ENCODE measurements at places on chromosomes 16 and 17.

- no peak for DNase-seq
These were observed 93.8 kb downstream of the GRIN2A start for GRCh38 chr16:10088380-10088793.

DNA sequence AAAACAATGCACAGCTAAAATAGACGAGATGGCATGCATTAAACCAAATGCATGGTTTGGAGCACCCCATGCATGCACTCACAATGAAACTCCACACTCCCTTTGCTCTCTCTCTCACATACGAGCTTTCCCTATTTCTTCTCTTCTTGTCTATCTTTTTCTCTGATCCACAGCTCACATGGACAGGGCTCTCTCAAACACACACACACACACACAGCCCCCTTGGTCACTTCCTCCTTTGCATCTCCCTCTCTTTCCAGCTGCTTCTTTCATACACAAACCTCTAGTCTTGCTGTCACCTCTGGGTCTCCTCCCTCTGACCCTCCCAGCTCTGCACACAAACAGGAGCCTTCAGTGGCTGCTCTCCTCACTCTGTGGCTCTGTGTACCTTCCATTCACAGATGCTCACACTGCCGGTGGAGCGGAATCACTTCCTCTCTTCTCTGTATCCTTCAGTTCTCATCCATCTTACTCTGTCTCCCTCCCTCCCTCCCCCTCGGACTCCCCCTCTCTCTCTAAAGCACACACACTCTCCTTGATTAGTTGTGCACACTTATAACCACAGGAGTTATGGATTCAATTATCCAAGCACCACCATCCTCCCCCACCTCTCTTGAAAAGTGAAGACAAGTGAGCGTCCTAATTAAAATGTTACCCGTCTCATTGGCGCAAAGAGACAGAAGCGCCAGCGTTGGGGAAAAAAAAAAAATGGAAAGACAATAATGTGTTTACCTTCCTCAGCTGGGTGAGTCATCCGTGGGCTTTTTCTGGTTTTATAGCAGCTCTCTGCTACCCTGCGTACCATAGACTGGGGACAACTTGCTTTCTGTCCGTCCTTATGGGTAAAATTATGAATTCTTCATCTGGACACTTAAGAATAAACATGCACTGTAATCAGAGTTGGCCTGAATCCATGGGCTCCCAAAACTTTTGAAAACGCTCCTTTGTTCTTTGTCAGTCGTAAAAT, 90.8 kb downstream of the SHISA6 start:
- no peak for DNase-seq

GRCh38 chr17:57004944-57005579, 27.1 kb downstream of the SCPEP1 start:
- DNase-seq, result peak; percentile 39

- DNase-seq, result no peak
These were observed 6.9 kb downstream of the CAMKK1 start for GRCh38 chr17:3885970-3886369.

DNA sequence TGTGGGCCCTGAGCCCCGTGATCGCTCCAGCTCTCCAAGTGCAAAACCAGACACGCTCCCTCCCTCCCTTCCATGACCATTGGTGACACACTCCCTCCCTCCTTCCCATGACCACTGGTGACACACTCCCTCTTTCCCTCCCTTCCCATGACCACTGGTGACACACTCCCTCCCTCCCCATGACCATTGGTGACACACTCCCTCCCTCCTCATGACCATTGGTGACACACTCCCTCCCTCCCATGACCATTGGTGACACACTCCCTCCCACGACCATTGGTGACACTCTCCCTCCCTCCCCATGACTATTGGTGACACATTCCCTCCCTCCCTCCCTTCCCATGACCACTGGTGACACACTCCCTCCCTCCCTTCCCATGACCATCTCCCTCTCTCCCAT, 56.3 kb downstream of the LMF1 start:
- no peak for DNase-seq

DNA sequence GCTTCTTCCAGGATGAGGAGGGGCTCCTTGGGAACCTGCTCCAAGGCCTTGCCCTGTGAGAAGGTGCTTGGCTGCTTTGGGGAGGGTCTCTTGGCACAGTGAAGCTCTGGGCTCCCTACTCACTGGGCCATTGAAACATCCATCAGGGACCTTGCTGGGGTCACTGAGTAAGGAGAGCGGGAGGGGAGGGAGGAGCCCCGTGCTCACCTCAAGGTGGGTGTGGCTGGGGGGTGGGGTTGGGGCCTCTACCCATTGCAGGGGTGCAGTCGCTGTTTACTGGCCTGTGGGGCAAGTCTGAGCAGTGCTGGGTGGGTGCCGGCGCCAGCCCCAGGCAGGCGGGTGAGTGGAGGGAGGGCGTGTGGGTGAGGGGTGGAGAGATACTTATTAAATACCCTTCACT, 9.9 kb downstream of the TNS4 start:
- DNase-seq, result no peak

- DNase-seq, result no peak
These were observed 9.9 kb downstream of the ABR start for GRCh38 chr17:1169929-1170312.

- no peak for DNase-seq
These were observed 107.2 kb upstream of the NETO2 start for GRCh38 chr16:47250983-47251382.

DNA sequence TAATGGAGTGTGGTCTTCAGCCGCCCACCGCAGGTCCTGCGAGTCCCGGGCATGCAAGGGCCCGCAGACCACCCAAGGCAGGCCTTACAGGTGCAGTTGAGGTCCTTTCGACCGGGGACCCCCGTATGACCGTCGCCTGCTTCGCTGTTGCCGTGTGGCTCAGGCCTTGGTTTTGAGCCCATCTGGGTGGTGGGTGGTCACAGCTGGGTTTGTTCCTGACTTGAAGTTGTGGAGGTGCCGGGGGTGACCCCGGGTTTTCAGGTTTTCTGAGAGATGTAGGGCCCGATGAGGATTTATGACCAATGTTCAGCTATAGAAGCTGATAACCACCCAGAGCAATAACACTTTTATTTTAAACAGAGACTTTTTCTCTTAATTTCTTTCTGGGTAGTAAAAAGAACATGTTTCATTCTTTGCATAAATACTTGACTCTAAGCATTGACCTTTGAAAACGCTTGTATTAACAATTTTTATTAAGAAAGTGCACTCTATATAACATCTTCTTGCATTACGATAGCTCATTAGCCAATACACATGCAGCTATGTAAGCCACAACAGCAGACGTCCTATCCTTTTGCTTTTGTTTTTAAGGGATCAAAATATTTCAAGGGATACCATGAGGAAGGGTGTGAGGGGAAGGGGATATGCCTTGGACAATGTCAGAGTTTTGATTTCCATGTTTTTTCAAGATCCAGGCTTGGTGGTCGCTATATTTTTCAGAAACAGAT, 1.9 kb downstream of the FOXL1 start:
- no peak for DNase-seq

- no peak for DNase-seq
These were observed 82.8 kb downstream of the SKAP1 start for GRCh38 chr17:48347177-48347576.

- no peak for DNase-seq
These were observed 23.9 kb downstream of the SGSM2 start for GRCh38 chr17:2361010-2361760.

DNA sequence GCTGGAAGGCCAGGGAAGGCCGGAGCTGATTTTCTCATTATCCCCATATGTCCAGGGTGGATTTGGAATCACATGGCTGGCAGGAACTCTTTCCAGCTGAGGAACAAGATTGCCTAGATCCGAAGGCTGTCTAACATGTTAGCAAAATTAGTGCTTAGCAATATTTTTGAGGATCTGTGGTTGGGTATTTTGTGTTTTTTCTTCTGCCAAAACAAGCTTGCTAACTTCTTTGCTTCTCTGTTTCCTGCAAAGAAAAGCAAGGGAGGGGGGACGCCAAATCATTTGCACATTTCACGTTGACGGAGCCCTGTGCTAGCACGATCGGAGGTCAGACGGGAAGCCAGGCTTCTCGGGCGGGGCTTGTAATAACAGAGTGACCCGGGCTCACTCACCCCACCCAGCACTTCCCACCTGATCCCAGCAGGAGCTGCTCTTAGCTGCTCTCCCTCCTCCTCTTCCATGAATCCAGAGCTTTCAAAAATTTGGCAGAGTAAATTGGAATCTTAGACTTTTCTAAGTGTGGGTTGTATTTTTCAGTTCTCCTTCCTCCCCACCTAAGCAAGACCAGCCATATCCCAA, 33.3 kb upstream of the FOXF1 start:
- DNase-seq, result no peak

DNA sequence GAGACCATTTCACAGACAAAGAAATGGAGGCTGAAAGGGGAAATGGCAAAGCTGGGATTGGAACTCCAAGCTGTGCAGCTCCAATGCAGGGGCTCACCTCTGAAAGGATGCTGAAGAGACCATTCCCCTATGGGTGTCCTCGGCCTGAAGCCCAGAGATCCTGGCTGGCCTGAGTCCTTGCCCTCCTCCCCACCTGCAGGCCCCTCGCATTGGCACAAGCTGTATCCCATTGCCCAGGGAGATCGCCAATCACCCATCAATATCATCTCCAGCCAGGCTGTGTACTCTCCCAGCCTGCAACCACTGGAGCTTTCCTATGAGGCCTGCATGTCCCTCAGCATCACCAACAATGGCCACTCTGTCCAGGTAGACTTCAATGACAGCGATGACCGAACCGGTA, 2.6 kb downstream of the CA7 start:
- DNase-seq, result no peak

DNA sequence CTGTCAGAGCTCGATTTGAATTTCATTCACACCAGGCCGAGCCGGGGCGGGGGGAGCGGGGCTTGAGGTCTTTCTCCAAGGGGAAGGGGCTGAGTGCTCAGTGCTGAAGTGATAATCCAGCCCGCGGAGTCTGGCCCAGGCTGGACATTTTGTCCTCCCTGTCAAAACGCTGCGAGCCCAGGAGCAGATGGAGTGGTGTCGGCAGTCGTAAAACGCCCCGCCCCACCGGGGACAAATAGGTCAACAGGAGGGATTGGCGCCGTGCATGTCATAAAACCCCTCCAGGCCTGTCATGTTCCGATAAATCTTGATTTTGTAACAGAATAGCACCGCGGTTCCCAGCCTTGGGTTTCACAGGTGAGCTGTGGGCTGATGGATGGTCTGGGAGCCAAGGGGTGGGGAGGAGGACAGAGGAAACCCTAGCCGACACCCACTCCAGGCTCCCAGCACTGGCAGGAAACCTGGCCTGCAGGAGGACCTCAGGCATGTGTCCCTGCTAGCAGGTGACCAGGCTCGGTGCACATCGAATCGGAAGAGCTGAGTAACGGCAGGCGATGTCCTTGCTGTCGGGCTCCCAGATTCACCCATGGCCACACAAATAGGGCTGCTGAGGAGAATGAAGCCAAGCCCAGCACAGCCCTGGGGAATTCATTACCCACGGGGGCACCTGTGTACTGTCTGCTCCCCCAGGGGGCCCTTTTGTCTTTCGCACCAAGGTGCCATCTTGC, 341.4 kb downstream of the FOXL1 start:
- no peak for DNase-seq

GRCh38 chr17:66963909-66964771, at the start of gene CACNG4:
Gene CACNG4, plus strand, starts transcription at chr17:66964707. Its CDS starts 205 bp downstream, at chr17:66964912.
- no peak for DNase-seq

DNA sequence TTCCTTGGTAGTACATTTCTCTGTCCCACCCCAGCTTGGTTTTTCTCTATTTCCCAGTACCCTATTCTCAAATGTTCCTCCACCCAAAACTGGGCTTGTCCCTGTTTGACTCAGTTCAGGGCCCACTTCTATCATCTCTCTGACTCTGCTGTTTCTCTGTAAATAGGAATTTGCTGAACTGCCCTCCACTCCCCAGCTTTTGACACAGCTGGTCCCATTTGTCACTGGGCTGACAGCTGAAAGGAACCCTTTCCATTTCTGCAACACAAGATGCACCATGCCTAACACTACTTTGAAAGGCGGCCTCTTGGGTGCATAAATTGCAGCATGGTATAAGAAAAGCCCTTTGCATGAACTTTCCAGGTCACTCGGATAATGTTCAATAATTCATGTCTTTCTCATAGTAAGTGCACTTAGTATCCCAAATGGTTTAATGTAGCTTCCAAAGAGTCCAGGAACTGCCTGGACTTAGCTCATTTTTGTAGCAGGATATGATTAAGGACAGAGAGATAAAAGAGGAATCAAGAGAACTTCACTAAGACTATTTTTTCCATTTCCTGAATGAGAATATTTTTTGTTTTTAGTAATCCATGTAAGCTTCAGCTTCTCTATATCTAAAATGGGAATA, 256.7 kb downstream of the CDH11 start:
- no peak for DNase-seq

DNA sequence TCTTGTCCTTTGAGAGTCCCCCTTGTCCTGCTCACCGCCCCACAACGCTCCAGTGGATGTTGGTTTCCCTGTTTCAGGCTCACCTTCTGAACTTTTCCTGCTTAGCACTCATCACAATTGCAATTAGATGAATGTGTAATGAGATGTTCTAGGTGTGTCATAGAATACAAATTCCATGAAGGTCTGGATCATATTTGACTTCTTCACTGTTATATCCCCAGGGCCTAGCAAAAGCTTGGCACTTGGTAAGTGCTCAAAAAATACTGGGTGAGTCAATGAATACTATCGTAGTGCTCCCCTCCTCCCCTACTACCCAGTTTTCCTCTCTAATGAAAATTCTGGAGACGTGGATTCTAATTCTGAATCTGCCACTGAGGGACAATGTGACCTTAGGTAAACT, 33.1 kb downstream of the DNAH3 start:
- DNase-seq, result no peak

- no peak for DNase-seq
These were observed 69.4 kb downstream of the MRC2 start for GRCh38 chr17:62696726-62697490.

DNA sequence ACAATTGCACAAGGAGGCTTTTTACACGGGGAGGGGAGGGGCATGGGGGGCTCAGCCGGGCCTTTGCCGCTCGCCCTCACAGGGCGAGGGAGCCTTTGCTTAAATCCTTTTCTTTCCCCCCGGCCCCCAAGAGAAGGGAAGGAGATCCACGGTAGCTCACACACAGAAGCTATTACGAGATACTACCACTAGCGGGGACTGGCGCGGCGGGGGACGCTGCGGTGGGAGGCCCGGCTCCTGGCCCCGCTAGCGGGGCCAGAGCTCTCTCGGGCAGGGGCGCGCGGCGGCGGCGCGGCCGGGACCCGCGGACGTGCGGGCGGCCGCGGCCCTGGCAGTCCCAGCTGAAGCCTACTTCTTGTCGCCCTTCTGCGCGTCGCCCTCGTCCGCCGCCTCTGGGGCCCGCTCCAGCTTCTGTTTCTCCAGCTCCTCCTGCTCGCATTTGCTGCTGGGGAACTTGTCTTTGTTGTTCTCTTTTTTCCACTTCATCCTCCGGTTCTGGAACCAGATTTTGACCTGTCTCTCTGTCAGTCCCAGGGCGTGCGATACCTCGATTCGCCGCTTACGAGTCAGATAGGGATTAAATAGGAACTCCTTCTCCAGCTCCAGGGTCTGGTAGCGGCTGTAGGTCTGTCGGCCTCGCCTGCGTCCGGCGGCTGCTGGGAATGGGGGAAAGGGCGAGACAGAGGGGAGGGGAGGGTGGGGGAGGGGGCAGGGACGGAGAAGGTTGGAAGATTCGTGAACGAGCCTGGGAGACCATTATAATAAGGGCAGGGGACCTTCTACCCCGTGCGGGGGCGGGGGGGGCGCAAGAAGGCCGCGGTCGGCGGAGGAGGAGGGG, 2.0 kb downstream of the HOXB8 start:
- DNase-seq, result peak; percentile 74
